ENCODE measurements at places on chromosomes 11 and 22. TPM values are rescaled to one million over a fixed set of nuclear protein-coding genes. Genes with fewer than 3 reads are reported as not detected.

The KCNJ1 gene
- total RNA-seq, result not detected

The NAALAD2 gene
- total RNA-seq, result not detected

The BIK gene
- total RNA-seq, result 0.29 TPM

The OR4D5 gene
- not detected for total RNA-seq

The OR52E8 gene
- total RNA-seq, result not detected

The POTEH gene
- not detected for total RNA-seq

The NCR3LG1 gene
- total RNA-seq, result 1.1 TPM

The APOC3 gene
- not detected for total RNA-seq

The GGT5 gene
- total RNA-seq, result 0.22 TPM

The TESMIN gene
- total RNA-seq, result 2.5 TPM

The IL17REL gene
- 0.07 TPM for total RNA-seq

The KAT5 gene
- 83.5 TPM for total RNA-seq

The NRIP3 gene
- total RNA-seq, result 4.2 TPM

The TRIM49 gene
- not detected for total RNA-seq

The GVQW3 gene
- total RNA-seq, result 4.2 TPM

The CARD16 gene
- 75.6 TPM for total RNA-seq

The PAMR1 gene
- not detected for total RNA-seq

The MOGAT2 gene
- not detected for total RNA-seq

The CSNK2A3 gene
- 1.1 TPM for total RNA-seq

The OR5A1 gene
- total RNA-seq, result not detected

The OTOG gene
- total RNA-seq, result not detected

The C1QTNF4 gene
- 0.49 TPM for total RNA-seq

The KCNQ1 gene
- total RNA-seq, result 16.9 TPM

The MS4A3 gene
- total RNA-seq, result not detected

The NXPE1 gene
- not detected for total RNA-seq

The NLRP14 gene
- total RNA-seq, result 0.24 TPM

The MRGPRX2 gene
- 0.17 TPM for total RNA-seq

The TMEM191B gene
- not detected for total RNA-seq

The SCGB1D4 gene
- total RNA-seq, result not detected

The OR4A16 gene
- total RNA-seq, result not detected

The C22orf31 gene
- total RNA-seq, result not detected

The RHOD gene
- total RNA-seq, result 0.59 TPM

The GRM5 gene
- not detected for total RNA-seq

The PNPLA5 gene
- not detected for total RNA-seq

The PICALM gene
- total RNA-seq, result 172 TPM

The UBQLN3 gene
- total RNA-seq, result not detected

The SEPTIN5 gene
- 0.71 TPM for total RNA-seq

The CARNS1 gene
- total RNA-seq, result 0.66 TPM

The GNAZ gene
- 0.22 TPM for total RNA-seq

The PATL1 gene
- total RNA-seq, result 60.8 TPM

The TEX12 gene
- total RNA-seq, result not detected

The PRR33 gene
- not detected for total RNA-seq

The STK33 gene
- total RNA-seq, result 0.66 TPM

The TREH gene
- total RNA-seq, result not detected

The DDX25 gene
- total RNA-seq, result not detected

The PLEKHB1 gene
- total RNA-seq, result 4.7 TPM

The TMEM121B gene
- 0.24 TPM for total RNA-seq

The OR51B4 gene
- not detected for total RNA-seq

The SCGB1D2 gene
- total RNA-seq, result not detected

The KCTD14 gene
- total RNA-seq, result 0.49 TPM

The OR51E1 gene
- total RNA-seq, result not detected

The RASD2 gene
- total RNA-seq, result not detected

The PTPRJ gene
- 98.5 TPM for total RNA-seq

The DNAJB7 gene
- not detected for total RNA-seq

The DENND5A gene
- total RNA-seq, result 41.8 TPM

The KCNE3 gene
- not detected for total RNA-seq

The LRRC55 gene
- total RNA-seq, result not detected

The TSPAN32 gene
- total RNA-seq, result 23.1 TPM

The SLC5A4 gene
- total RNA-seq, result not detected

Measured in T-helper 1 cell treated with Interleukin-12 subunit alpha and Interleukin-12 subunit beta and Interleukin-4 antibody, amounts not matched to agents 30 ng/mL and 1 ng/mL, for 36 hours (primary cell).